A673 (cell line): ENCODE measurements at places on chromosomes 16 and 17.
A peak's percentile ranks its signal among the peaks of the same experiment; 100 is the strongest.

- H3K4me3 ChIP-seq = peak overlapping the region; percentile 68
- DNase-seq = no peak
- H3K27ac ChIP-seq = peak overlapping the region; percentile 94
- H3K27me3 ChIP-seq = no peaks in the 10 kb centered on the region
These were observed 3.2 kb downstream of the KIFC3 start for GRCh38 chr16:57798953-57799599.

DNA sequence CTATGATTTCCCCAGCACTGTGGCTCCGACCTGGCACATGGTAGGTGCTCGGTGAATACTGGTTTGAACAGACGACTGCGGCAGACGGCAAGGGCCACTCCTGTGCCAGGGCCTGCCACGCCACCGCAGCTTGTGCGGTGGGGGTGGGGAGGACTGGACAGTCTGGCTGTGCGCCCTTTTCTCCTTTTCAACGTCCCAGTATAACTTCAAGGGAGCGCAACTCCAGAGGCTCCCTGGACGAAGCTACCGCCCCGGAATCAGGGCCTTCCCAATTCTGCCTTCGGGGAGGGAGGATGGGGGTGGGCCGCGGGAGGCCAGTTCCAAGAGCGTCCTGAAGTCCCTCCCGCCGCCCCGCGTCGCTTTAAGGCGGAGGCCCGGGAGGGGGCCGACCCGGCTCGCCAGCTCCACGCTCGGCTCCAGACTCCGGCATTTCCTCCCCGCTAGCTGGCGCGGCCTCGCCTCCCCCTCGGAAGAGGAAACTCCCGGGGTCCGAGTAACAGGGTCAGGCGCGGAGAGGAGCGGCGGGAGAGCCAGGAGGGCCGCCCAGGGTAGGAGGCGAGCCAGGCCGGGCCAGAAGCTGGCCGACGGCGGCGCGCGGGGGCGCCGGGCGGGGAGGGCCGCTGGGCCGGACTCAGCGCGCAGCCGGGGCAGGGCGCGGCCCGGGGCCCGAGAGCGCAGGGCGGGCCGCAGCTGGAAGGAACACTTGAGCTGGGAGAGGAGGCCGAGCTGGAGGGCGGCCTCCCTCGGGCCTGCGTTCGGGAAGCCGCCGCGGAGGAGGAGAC is at the start of gene ITPRIPL2:
Gene ITPRIPL2, plus strand, starts transcription at position 388 of the 782 bp plus-strand sequence. CDS start 498 bp downstream, outside the sequence.
- H3K4me3 ChIP-seq = peak within 1 kb of the TSS; percentile 51
- peak within 1 kb of the TSS; percentile 81 for H3K27ac ChIP-seq
- peaks cover 34% of the 10 kb centered on the region for H3K4me1 ChIP-seq

- DNase-seq = no peak
- no peaks in the 10 kb centered on the region for H3K4me1 ChIP-seq
- H3K27me3 ChIP-seq = peaks cover 20% of the 10 kb centered on the region
- no peak overlapping the region for H3K27ac ChIP-seq
- no peaks in the 10 kb centered on the region for H3K36me3 ChIP-seq
- H3K4me3 ChIP-seq = no peak overlapping the region
These were observed 25.9 kb upstream of the NKD1 start for GRCh38 chr16:50522324-50522723.

- no peak for DNase-seq
- H3K4me1 ChIP-seq = peaks cover 36% of the 10 kb centered on the region
- peak overlapping the region; percentile 70 for H3K4me3 ChIP-seq
- H3K36me3 ChIP-seq = peaks cover 21% of the 10 kb centered on the region
- no peak overlapping the region for H3K27ac ChIP-seq
- no peaks in the 10 kb centered on the region for H3K27me3 ChIP-seq
These were observed 707 bp upstream of the CACNB1 start for GRCh38 chr17:39198186-39198566.

DNA sequence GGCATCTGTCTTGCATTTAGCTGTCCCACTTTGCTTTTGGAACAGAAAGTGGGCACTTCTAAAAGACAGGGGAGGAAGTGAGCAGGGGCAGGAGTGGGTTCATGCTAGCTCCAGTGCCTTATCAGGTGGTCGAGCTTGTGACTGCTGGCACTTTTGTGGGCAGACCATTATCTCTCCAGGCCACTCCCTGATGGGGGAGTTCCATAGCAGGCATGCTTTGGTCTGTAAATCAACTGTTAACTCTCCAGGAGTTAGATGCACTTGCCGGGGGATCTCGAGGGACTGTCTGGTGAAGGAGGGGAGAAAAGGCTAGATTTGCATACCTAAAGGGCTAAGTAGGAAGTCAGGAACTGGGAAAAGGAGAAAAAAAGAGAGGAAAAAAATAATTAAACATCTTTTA is 9.3 kb upstream of the CARD14 start:
- no peaks in the 10 kb centered on the region for H3K27me3 ChIP-seq
- H3K36me3 ChIP-seq = no peaks in the 10 kb centered on the region
- no peak overlapping the region for H3K4me3 ChIP-seq

- no peaks in the 10 kb centered on the region for H3K4me1 ChIP-seq
- H3K4me3 ChIP-seq = no peak overlapping the region
- no peak for DNase-seq
- H3K36me3 ChIP-seq = no peaks in the 10 kb centered on the region
These were observed 208.3 kb downstream of the C16orf95 start for GRCh38 chr16:87108941-87109340.

DNA sequence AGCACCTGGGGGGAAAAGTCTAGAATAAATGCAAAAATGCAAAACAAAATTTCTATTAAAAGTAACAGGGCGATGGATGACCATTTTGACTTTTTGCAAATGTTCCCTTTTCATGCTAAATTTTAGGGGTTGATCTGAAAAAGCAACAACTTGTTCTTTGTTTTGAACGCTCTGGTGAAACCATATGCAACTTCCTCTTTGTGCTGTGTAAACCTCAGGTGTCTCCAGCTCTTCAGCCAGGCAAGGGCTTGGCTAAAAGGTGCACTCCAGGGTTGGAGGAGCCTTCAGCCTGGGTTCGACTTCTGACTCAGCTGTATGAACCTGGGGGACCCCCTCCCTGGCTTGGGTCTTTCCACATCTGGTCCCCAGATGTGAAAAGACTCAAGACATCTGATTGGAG is 9.5 kb downstream of the IRF8 start:
- H3K27me3 ChIP-seq = no peaks in the 10 kb centered on the region
- DNase-seq = no peak
- peaks cover 12% of the 10 kb centered on the region for H3K4me1 ChIP-seq
- H3K36me3 ChIP-seq = no peaks in the 10 kb centered on the region
- no peak overlapping the region for H3K27ac ChIP-seq

DNA sequence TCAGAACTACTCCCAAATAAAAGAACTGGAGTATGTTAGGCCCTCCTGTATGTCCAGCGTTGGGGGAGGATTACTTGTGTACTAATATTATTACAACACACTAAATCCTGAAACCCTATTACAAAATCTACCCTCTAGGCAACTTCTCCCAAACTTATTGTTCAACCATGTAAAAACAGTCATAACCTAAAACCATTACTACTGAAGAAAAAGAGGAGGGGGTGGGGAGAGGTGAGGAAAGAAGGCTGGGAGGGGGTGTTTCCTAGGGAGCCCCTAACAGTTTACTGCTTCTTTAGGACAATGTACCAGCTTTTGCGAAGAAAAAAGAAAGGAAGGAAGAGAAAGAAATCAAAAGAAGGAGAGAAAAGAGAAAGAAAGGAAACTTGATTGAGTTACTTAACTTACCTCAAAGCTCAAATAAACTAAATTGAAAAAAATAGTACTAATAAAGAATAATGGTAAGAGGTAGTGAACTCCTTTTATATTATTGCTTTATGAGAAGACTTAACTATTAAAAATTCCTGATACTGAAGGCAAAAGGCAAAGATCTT is 2.3 kb downstream of the SALL1 start:
- peak overlapping the region; percentile 94 for H3K27ac ChIP-seq
- peaks cover 33% of the 10 kb centered on the region for H3K4me1 ChIP-seq
- H3K36me3 ChIP-seq = no peaks in the 10 kb centered on the region
- H3K27me3 ChIP-seq = peaks cover 24% of the 10 kb centered on the region
- no peak for DNase-seq
- peak overlapping the region; percentile 70 for H3K4me3 ChIP-seq

- H3K36me3 ChIP-seq = no peaks in the 10 kb centered on the region
- no peak overlapping the region for H3K4me3 ChIP-seq
- no peaks in the 10 kb centered on the region for H3K4me1 ChIP-seq
- peaks cover 9% of the 10 kb centered on the region for H3K27me3 ChIP-seq
These were observed 234.5 kb upstream of the MYOCD start for GRCh38 chr17:12431188-12431587.

DNA sequence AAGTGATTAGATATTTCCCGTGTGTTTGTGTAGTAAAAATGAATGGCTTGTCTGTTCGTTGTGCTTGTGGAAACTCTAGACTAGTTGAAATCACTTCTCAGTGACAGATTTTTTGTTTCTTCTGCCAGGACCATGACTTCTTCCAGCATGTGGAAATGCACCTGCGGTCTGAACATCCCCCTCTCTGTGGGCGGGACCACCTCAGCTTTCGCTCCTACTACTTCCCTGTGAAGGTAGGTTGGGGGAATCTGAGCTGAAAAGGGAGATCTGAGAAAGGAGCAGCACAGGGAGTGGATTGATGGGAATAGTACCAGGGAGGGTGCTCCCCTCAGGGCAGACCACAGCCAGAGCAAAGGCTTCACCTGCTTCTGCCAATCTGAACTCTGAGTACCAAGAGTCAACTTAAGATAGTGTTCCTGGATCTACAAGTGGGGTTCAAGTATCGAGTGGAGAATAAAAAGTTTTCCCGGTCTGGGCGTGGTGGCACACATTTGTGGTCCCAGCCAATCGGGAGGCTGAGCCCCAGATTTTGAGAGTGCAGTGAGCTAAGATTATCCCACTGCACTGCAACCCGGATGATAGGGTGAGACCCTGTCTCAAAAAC is 47.5 kb downstream of the SF3B3 start:
- H3K4me3 ChIP-seq = no peak overlapping the region
- no peaks in the 10 kb centered on the region for H3K27me3 ChIP-seq
- H3K4me1 ChIP-seq = peaks cover 15% of the 10 kb centered on the region

DNA sequence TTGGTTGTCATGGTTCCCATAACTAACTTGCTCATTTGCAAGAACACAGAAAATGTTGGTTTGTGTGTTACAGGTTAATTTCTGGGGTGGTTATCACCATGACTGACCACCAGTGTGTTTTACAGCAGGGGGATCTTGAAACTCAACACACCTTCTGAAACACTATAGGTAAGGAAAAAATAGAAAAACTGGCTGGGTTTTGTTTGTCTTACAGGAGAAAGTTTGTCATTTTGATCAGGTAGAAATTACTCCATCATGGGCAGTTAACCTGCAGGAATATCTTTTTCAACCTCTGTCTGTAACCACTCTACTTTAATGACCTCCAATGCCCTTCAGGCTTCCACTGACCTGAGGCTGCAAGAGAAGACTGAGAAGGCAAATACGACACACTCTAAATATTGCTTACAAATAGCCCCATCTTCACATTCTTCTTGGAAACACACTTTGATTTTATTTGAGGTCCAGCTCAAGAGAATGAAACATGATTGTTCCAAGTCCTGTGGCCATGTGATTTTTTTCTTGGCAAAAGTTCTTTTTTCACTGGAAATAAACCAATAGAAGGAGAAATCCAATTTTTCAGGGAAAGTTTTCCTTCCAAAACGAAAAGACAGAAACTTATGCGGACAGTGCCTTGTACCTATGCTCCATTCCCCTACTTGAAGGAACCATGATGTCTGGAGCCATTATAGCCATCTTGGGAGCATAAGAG is 428.7 kb upstream of the SALL1 start:
- H3K4me1 ChIP-seq = peaks cover 6% of the 10 kb centered on the region
- H3K27me3 ChIP-seq = no peaks in the 10 kb centered on the region
- no peak overlapping the region for H3K27ac ChIP-seq

DNA sequence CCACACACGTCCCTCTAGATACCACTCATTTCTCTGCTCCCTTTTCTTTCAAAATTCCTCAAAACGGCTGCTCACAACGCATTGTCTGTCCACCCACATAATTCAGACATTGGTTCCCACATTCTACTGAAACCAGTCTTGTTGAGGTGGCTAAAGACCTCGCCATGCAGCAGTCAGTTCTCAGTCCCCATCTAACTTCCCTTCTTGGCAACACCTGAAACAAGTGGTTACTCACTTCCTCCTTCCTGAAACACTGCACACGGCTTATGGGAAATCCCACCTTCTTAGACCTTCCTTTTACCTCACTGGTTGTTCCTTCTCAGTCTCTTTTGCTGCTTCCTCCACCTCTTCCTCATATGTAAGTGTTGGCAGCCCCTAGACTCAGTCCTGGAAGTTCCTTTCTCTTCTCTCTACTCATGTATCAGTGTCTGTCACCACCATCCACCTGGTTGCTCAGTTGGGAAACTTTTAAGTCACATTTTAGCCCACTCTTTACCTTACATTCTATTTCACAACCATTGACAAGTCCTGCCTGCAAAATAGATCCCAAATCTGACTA is 277.1 kb downstream of the CEP112 start:
- DNase-seq = no peak
- no peak overlapping the region for H3K4me3 ChIP-seq
- H3K27ac ChIP-seq = no peak overlapping the region
- peaks cover 9% of the 10 kb centered on the region for H3K4me1 ChIP-seq

GRCh38 chr17:79621151-79621943 is 10.5 kb upstream of the RBFOX3 start:
- H3K27me3 ChIP-seq = peaks cover 83% of the 10 kb centered on the region
- H3K4me1 ChIP-seq = no peaks in the 10 kb centered on the region
- DNase-seq = no peak
- no peaks in the 10 kb centered on the region for H3K36me3 ChIP-seq

- H3K4me1 ChIP-seq = no peaks in the 10 kb centered on the region
- no peaks in the 10 kb centered on the region for H3K36me3 ChIP-seq
- H3K27me3 ChIP-seq = peaks cover 84% of the 10 kb centered on the region
- no peak for DNase-seq
- H3K27ac ChIP-seq = no peak overlapping the region
These were observed 17.6 kb downstream of the RBFOX3 start for GRCh38 chr17:79593205-79593604.

DNA sequence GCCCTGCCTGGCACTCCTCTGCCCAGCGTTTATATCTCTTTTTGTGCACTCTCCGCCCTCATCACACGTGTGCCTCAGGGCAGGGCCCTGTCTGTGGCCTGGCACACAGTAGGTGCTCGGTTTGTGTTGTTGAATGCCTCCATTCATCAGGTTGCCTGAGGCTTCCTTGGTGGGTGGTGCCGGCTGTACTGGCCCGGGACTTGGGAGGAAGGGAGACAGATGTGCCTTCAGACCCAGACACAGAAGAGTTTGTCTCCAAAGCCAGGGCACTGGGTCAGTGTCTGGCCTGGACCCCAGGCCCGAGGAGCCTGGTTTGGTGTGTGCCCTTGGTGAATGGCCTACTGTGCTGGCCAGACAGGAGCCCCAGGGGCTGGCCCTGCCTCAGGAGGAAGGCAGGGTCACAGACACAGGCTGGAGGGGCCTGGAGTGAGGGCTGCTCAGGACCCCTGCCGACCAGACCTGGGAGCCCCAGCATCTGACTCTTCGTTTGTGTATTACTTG is 71.6 kb downstream of the RAI1 start:
- no peaks in the 10 kb centered on the region for H3K36me3 ChIP-seq
- peak; percentile 27 for DNase-seq
- peaks cover 48% of the 10 kb centered on the region for H3K4me1 ChIP-seq
- H3K4me3 ChIP-seq = peak overlapping the region; percentile 45
- H3K27me3 ChIP-seq = no peaks in the 10 kb centered on the region
- H3K27ac ChIP-seq = peak overlapping the region; percentile 89
